ENCODE measurements at places on chromosomes 12 and 14.
A peak's percentile ranks its signal among the peaks of the same experiment; 100 is the strongest.

- DNase-seq = no peak
Measured at GRCh38 chr12:126537961-126538530, 1472.8 kb downstream of the AACS start.

- DNase-seq = no peak
Measured at GRCh38 chr14:62062645-62063044, 300.4 kb downstream of the SNAPC1 start.

DNA sequence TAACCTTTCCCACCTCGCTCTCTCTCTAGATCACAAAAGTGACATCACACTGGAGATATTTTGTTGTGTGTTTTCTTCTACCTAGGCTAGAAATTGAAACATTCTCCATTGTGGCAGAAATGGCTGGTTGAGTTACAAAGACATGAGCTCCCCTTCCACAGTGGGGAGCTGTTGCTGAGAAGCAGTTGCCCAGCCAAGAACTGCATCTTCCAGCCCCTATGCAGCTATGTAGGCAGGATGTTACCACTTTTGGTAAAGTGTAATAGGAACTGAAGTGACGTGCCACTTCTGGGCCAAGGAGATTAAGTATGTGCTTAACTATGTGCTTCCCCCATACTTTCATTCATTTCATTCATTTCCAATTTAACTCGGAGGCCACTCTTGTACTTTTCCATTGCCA is 138.7 kb upstream of the E2F7 start:
- DNase-seq = no peak

- DNase-seq = no peak
Measured at GRCh38 chr12:116882742-116883141, 1.5 kb upstream of the HRK start.

- DNase-seq = no peak
Measured at GRCh38 chr14:57692671-57693070, 173.2 kb downstream of the SLC35F4 start.

- DNase-seq = no peak
Measured at GRCh38 chr12:3945671-3946070, 72.5 kb upstream of the PARP11 start.

- DNase-seq = no peak
Measured at GRCh38 chr12:89760783-89761182, 52.1 kb upstream of the ATP2B1 start.

- no peak for DNase-seq
Measured at GRCh38 chr14:87601036-87601435, 391.9 kb downstream of the GALC start.

GRCh38 chr14:21382886-21383847 is 652 bp downstream of the SUPT16H start:
- peak; percentile 30 for DNase-seq

DNA sequence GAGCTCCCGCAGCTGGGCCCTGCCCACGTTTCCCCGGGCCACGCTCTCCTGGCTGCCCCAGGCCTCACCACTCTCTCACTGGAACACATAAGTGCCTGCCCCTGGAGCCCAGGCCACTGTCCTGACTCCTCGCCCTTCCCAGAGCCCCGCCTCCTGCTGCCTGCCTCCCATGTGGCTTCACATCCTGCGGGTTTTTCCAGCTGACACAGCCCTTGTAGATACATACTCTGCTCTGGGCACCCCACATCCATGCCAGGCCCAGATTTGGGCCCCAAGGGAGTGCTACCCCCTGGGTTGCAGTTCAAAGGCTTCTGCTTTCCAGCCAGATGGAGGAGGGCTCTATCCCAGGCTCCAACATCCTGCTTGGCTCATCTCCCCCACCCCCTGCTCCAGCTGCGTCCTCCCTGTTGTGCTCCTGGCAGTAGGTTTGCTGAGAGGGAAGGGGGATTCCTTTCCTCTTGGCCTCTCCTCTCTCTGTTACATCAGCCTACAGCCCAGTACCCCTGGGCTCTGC is 60.1 kb downstream of the TSPAN9 start:
- DNase-seq = no peak

DNA sequence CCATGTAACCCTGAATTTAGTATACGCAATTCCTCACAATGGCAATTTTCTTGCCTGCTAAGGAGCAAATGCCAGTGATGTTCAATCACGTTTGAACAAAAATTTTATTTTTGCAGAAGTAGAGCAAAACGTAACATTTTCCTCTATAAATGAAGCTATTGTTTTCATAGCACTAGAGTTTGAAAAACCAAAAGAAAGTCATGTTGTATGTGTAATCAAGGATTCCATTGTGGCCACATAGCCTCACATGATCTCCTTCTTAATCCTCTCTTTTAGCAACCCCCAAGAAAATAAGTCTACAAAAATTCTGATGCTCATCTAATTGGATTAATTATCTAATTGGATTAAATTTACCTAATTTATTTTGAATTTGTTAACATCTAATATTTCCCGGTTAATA is 1217.4 kb upstream of the FLRT2 start:
- DNase-seq = no peak

DNA sequence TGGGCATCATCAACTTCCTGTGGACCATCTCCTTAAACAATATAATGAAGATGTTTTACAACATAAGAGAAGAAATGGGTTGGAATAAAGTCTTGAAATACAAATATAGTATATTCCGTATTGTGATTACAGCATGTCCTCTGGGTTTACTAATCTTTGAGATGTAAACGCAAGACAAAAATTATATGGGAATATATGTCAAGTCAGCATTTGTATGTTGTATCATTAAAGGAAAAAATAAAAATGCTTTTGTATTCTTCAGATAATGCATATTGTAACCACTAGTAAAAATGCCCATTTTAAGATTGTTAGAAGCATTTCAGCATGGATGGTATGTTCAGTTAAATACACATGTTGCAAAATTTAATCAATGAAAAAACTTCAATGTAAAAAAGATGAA is 893.3 kb downstream of the FLRT2 start:
- DNase-seq = no peak

- DNase-seq = no peak
Measured at GRCh38 chr14:63605041-63605532, 36.6 kb downstream of the WDR89 start.

DNA sequence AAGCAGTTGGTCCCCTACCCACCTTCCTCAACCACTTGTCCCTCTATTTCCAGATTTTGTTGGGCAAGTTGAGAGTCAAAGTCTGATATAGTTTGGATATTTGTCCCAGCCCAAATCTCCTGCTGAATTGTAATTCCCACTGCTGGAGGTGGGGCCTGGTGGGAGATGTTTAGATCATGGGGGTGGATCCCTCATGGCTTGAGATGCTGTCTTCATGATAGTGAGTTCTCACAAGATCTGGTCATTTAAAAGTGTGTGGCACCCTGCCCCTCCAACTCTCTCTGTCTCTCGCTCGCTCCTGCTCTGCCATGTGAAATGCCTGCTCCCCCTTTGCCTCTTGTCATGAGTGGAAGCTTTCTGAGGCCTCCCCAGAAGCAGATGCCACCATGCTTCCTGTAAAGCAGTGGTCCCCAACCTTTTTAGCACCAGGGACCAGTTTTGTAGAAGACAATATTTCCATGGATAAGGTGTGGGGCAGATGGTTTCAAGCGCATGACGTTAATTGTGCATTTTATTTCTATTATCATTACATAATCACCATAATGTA is 37.3 kb upstream of the BCL11B start:
- no peak for DNase-seq

DNA sequence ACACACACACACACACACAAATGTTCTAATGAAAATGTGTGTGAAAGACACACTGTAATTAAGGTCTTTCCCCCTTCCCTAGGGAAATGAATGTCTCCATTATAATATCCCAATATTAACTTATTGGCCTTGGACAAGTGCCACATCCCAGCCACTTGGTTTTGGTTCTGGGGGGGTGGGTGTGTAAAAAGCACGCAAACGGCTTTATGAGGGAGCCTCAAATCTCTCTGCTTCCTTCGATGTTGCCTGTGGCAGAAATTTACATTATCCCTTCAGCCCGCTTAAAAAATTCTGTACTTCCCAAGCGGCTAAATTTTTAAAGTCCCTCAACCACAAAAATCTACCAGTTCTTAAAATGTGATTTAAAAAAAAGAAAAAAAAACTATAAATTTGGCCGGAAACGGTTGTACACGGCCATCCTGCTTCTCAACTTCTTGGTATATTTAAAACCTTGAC is 432 bp downstream of the C14orf93 start:
- no peak for DNase-seq

- no peak for DNase-seq
Measured at GRCh38 chr14:57244106-57244505, 24.6 kb downstream of the EXOC5 start.

- no peak for DNase-seq
Measured at GRCh38 chr12:19018302-19018970, 111.1 kb upstream of the PLEKHA5 start.

GRCh38 chr14:45133683-45134050 is 614 bp downstream of the FKBP3 start:
- no peak for DNase-seq

DNA sequence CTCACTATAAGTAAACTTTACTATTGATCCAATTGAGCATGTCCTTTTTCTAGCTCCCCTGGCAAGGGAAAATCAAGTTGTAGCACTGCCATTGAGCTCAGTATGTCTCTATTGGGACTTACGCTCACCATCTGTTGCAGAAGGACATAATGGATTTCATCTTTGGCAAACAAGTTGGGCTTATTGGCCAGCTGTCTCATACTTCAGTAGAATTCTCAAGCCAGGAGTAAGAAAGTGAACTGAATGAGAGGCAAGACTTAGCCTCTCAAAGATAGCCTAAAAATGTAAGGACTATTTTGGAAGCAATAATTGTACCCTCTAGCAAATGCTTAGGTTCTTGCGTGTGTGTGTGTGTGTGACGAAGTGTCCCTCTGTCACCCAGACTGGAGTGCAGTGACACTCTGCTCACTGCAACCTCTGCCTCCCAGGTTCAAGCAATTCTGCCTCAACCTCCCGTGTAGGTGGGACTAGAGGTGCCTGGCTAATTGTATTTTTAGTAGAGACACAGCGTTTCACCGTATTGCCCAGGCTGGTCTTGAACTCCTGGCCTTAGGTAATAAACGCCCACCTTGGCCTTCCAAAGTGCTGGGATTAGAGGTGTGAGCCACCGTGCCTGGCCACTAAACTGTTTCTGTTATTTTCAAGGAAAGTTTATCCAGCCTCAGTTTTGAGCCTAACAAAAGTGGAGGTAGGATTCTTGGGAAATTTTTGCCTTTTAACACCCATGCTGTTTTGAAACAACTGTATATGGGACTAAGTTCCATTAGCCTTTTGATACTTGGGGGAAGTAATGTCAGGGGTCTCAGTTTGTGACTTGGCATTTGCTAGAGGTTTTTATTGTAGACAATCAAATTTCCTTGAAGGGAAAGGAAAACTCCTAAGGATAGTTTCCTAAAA is 7.0 kb downstream of the HNRNPA1 start:
- DNase-seq = no peak

DNA sequence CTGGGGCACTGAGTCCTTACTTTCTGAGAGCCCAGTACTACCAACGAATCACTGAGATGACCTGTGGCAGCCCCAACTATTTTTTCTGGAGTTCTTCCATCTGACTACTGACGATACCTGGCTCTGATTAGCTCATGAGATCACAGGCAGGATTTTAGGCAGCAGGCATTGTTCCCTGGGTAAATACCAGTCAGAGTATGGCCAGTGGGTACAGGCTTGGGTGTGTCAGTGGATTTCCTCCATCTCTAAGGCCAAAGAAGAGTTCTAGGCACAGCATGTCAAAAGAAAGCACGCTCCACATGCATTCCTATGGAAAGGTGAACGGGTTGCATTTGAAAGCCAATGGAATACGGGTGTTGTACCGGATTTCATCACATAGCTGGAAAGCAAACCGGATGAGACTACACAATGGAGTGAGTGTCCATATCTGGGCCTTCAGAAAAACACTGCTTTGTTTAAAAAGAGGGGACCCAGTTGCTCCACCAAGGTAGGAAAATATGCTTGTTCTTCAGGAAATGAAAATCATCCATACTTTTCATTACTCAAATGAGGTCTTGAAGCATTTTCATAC is 55.0 kb downstream of the PAX9 start:
- DNase-seq = no peak

DNA sequence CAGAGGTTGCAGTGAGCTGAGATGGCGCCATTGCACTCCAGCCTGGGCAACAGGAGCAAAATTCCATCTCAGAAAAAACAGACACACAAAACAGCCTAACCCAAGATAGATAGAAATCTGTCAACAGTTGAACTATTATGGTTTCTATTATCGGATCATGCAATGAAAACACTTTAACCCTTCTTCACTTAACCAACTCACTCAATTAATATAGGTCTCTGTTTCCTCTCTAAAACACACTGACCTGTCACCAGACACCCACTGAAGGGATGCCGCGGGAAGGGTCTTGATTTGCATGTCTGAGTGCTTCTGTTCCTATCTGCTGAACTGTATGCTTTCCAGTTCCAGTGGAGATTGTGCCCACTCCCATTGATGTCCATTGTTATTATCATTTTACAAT is 38.0 kb upstream of the NUDT4 start:
- no peak for DNase-seq

DNA sequence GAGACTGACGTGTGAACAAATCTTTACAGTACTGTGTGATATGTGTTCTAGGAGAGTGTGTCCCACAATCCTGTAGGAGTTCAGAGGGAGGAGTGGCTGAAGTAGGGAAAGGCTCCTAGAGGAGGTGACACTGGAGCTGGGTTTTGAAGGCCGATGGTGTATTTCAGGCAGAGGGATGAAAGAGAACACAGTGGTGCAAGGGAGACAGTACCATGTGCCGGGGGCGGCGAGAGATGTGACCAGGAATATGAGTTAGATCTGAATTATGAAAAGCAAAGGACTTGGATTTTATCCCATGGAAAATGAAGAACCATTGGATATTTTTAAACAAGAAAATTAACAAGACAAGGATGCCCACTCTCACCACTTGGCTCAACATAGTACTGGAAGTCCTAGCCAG is 77.0 kb upstream of the ESRRB start:
- no peak for DNase-seq

DNA sequence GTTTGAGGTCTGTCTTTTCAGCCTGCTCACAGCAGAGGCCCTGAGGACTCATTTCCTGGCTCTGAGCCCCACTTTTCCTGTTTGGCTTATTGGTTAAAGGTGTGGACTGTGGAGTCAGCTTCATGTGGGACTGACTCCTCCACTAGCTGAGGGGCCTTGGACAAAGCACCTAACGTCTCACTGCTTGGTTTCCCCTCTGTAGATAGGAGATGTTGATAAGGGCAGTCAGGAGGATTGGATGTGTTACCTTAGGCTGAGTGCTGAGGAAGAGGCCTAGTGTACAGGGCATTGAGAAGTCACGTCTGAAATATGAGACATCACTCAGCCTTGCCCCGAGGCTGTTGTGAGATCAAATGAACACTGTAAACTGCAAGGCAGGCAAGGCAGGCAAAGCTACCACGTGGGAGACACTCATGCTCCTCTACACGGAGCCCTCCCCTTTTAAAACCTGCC is 27.1 kb upstream of the TCL1A start:
- no peak for DNase-seq

Measured in activated gamma-delta T cell treated with Interleukin-2 at 50 U/mL for 16 hours (primary cell).